Fibroblast of skin of left biceps (primary cell): ENCODE measurements at places on chromosomes 1 and 21.

DNA sequence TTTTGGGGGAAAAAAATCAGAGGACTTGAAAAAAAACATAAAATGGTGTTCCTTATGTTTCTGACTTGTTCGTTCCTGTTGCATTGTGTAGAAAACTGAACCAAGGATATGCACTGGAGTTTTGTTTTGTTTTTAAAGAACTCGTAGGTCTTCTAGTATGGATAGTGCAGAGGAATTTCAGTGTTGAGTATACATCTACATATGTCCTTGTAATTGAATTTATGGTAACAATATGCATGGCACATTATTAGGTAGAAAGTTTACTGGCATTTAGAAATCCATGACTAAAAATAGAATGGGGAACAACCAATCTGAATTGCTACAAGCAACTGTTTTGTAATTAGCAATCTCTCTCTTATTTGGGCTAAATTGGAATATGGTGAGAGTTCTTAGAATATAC is 188.3 kb upstream of the ZRANB2 start:
- no peak for DNase-seq

- peak; percentile 61 for DNase-seq
Measured at GRCh38 chr1:178310685-178311105, 186.1 kb downstream of the CLEC20A start.

DNA sequence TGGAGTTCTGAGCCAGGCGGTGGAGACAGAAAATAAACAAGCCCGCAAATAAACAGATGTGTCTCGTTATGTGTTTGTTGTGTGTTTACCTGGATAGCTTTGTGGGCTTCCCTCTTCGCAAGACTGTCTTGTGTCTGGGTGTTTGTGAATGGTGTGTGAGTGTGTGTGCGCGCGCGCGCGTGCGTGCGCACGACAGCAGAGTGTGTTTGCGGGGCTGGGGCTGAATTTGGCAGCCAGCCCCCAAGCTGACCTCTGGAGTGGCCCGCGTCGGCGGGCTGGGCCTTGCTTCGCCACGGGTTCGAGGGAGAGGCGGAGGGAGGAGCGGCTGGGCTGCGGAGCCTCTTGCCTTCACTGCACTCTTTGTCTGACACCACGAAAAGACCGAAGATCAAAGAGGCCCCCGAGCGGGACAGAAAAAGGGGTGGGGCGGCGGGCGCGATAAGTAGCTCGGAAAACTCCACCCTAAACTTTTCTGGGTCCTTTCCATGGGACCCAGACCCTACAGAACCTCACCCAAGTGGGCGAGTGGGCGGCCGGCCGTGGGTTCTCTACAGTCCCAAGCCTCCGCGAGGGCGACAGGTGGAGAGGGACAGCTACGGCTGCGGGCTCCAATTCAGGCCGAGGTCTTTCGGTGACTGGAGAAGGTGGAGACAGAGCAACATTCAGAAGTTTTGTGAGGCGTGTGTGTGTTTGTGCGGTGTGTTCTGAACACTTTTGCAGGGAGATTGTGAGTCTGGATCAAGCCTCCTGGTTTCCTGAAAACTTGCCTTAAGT is 14.5 kb downstream of the PAX7 start:
- no peak for DNase-seq

DNA sequence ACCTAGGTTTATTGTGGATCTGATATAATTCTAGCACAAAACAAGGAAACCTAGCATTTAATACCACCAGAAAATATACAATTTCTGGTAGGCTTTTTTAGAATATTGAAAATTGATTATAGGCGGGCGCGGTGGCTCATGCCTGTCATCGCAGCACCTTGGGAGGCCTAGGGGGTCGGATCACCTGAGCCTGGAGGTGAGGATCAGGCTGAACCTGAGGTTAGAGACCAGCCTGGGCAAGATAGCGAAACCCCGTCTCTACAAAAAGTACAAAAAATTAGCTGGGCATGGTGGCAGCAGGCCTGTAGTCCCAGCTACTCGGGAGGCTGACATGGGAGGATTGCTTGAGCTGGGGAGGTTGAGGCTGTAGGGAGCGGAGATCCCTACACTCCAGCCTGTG is 948 bp upstream of the COP1 start:
- DNase-seq = no peak

DNA sequence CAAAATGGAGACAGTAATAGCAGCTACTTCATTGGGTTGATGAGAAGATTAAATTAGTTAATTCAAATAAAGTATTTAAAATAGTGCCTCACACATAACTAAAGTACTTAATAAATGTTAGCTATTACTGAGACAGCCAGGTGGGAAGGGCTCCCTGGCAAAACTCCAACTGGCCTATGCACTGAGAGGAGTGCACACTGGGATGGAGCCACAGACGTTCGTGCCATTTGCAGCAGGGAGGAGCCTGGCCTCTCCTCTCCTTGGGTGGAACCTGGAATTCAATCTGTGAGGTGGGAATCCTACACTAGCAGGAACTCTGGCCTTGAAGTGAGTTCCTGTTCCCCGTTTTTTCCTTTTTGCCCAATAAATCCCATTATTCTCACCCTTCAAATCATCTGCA is 28.1 kb downstream of the SLC5A9 start:
- no peak for DNase-seq

DNA sequence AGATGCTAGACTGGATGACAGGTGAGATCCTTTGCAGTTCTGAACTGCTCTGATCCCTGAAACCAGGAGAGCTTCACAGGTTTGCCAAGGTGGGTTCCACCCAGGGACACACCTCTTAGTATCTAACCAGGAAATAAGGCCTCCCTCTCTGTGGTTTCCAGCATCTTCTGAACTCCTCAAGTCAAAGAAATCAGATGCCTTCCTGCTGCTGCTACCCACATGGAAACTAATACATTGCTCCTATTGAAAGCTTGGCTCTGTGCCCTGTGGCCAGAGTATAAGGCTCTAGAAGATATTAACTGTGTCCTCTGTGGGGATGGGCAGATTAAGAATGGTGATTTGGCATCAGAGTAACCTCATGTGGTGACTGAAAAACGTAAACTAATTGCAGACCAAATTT is 75.0 kb upstream of the MRPS6 start:
- DNase-seq = no peak

DNA sequence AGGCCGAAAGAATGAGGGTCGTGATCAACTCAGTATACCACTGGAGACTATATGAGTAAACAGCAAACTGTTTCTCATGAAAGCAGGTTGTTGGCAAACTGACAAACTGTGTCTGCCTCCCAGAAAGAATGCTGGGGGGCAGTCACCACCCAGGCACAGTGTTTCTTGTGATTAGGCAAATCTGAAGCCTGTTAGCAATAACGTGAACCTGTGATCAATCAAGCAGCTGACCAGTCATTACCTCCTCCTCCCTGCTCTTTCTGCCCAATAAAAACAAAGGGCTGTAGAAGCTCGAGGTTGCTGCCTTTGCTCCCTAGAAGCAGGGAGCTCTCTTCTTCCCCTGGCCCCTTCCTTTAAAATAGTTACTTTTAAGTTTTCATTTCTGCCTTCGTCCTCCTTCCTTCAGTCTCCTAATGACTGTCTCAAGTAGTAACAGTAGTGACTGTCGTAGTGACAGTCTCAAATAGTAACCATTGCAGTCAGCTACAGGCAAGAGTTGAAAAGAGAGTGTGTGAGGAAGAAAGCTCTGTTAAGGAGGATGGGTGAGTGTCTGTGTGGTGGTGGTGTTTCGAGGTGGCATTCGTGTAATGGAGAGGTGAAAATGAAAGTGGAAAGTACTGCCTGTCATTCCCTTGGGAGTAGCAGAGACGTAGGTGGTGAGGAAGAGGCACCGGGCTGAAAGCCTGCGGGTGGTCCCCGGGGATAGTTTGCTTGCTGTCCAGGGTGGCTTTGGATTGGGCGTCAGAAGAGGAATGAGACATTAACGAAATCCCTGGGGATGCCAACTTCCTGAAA is 14.5 kb downstream of the HHAT start:
- no peak for DNase-seq

- no peak for DNase-seq
Measured at GRCh38 chr21:41247561-41248545, 68.7 kb upstream of the FAM3B start.

DNA sequence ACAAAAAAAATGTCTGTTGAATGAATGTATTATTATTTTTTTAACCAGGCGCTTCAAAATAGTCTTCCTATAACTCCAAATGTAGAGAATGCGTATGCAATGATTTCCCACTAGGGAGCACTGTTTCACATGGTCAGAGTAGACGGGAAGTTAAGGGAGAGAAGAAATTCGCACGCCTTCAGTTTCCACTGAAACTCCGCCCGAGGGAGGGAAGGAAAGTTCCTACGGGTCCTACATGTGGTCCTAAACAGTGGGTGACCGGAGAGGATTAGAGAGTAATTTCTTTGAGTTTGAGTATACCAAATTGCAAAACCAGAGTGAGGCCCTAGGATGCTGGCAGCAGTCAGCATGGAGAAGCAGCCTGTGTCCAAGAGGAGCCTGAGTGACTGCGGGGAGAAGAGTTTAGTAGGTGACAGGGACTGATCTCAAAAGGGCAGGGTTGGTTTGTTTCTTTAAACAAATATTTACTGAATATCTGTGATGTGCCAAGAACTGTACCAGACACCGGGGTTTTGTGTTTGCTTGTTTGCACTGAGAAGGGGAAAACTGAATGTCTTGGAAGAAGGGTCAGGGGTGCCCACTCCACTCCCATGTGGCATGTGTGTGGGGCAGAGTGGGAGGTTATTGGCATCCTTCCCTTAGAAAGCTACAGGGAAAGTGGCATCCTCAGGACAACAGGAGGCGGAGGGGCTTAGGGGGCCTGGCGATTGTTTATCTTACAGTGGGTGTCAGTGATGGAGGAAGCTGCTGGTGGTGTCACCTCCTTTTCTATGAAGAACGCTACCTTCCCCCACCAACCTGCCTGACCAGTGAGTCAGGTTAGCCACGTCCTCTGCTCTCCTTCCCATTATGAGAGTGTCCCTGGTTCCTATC is 22.8 kb downstream of the RNU5D-1 start:
- DNase-seq = no peak

DNA sequence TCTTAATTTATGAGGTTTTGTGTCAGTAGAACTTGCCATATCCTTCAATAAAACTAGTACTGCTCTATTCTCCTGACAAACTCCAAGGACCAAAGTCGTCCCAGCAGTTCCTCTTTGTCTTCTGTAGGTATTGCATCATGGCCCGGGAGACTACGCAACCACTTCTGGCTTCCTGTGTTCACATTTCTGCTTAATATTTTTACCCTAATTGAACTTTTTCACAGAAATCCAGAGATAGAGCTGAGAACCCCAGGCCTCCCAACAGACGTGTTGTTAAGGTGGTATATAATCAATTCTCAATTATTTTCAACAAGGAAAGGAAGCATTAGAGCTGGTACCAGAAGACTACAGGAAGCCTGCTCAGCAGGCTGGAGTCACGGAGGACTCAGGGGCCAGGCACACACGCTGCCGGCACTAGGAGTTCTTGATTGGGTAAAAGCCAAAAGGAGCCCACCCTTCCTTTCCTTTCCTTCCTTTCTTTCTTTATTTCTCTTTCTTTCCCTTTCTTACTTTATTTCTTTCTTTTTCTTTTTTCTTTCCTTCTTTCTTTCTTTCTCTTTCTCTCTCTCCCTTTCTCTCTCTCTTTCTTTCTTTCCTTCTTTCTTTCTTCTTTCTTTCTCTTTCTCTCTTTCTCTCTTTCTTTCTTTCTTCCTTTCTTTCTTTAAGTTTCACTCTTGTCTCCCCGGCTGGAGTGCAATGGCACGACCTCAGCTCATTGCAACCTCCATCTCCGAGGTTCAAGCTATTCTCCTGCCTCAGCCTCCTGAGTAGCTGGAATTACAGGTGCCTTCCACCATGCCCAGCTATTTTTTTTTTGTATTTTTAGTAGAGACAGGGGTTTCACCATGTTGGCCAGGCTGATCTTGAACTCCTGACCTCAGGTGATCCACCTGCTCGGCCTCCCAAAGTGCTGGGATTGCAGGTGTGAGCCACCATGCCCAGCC is 173.7 kb downstream of the ZBTB18 start:
- DNase-seq = no peak

GRCh38 chr1:63742526-63742925 is 31.3 kb upstream of the ROR1 start:
- no peak for DNase-seq

DNA sequence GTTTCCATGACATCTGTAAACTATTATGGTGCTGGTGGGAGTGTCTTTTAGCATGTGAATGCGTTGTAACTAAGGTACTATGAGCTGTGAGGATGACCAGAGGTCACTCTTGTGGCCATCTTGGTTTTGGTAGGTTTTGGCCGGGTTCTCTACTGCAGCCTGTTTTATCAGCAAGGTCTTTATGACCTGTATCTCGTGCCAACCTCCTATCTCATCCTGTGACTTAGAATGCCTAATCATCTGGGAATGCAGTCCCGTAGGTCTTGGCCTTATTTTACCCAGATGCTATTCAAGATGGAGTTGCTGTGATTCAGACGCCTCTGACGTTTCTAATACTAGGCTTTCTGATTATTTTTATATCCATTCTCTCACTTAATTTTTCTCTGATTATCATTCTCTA is 9.4 kb downstream of the NCAM2 start:
- DNase-seq = no peak
